Prostate gland (tissue), 2 donors: ENCODE measurements at places on chromosomes 3 and 15.

DNA sequence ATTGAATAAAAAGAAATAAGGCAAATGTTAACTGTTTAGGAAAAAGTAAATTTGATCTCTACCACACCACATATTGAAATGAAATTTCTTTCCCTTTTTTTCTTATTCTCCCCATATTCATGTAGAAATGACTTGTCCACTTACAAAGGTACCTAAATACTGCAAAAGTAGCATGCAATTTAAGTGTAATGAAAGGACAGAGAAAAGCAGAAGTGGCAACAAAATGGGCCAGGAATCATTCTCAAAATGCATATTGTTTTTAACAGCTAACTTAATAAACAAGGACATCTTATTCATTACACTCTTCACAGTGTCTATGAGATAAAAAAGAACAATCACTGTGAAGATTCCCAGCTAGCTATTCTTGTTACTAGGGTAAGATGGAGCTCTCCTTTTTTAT, 40.6 kb upstream of the FGF7 start:
- DNase-seq = no peak
- no peaks in the 10 kb centered on the region for H3K36me3 ChIP-seq
- H3K27ac ChIP-seq = no peak overlapping the region
- no peaks in the 10 kb centered on the region for H3K27me3 ChIP-seq

DNA sequence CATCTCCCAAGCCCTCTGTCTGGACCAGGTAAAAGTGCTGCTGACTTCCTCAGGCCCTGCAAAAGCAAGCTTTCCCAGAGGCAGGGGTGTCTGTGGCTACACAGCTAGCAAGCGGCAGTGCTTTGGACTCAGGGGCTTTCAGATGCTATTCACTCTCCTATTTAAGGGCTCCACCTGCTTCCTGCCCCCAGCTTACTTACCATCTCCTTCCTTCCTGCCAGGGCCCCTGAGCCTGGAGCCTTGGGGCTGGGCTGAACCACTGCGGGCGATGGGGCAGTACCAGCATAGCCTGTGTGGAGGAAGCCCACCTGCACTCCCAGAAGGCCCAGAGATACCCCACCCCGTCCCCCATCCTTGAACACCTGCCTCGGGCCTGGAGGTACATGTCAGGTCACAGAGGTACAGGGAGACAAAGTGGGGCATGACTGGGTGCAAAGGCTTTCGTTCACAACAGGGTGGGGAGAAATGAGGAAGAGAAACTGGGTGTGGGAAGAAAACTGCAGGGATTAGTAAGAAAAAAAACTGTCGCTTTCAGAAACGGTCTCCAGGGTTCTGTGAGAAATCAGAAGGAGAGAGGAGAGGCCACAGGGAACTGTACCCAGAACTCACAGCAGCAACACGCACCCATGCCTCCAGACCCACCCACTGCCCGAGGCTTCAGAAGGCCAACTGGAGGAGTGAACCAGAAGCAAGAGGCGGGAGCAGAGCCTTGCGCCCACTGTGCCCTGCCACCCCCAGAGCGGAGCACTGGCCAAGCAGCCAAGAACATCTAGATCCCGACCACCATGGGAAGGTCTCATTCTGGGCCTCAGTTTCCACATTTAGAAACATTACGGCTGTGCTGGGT, 49.5 kb downstream of the CCDC12 start:
- no peaks in the 10 kb centered on the region for H3K27me3 ChIP-seq
- DNase-seq = no peak
- H3K27ac ChIP-seq = no peak overlapping the region
- H3K36me3 ChIP-seq = peaks cover 5% of the 10 kb centered on the region
- H3K4me1 ChIP-seq = peaks cover 8% of the 10 kb centered on the region
- no peak overlapping the region for H3K4me3 ChIP-seq

DNA sequence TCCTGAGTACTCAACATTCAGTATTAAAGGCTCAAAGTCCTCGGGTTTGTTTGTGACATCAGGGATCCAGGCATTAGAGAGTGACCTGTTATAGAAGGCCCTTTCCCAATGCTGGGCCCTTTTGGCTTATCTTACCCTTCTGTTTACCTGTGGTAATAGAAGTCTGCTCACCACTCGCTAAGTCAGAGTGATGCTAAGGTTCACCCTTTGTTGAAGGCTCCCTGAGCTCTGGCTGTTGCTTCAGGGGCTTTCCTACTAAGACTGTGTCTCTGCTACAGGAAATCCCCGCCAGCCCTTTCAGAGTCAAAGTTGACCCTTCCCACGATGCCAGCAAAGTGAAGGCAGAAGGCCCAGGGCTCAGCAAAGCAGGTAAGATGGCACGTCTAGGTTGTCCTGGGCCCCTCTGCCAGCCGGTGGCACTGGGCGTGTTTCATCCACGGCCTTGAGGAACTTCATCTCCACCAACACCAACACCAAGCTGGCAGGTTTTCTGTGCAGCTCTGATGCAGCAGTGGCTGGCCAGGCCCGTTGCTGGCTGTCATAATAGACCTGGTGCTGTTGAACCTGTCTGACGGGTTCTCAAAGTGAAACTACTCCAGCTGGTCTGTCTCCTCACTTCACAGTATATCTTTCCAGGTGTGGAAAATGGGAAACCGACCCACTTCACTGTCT, 99.1 kb downstream of the DNASE1L3 start:
- no peaks in the 10 kb centered on the region for H3K27me3 ChIP-seq
- H3K4me1 ChIP-seq = peaks cover 17% of the 10 kb centered on the region
- H3K4me3 ChIP-seq = no peak overlapping the region
- H3K36me3 ChIP-seq = peaks cover 2% of the 10 kb centered on the region

DNA sequence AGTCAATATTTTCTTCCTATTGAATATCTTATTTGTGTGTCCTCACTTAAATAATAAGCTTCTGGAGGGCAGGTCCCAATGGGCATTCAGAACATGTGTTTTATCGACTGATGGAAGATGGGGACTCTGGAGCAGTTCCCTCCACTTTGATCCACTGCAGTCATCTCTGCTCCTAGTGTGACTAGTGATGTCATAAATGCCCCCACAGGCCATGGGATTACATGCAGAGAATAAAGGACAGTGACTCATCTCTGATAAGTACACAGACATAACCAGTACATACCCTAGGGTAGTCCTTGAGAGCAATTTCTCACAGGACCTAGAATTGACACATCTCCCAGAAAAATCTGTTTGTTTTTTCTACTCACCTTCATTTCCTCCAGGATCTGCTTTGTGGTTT, 49.4 kb upstream of the FMN1 start:
- no peak overlapping the region for H3K4me3 ChIP-seq
- DNase-seq = no peak
- H3K36me3 ChIP-seq = no peaks in the 10 kb centered on the region
- H3K27me3 ChIP-seq = no peaks in the 10 kb centered on the region
- no peaks in the 10 kb centered on the region for H3K4me1 ChIP-seq

GRCh38 chr3:73041537-73041936, 19.9 kb upstream of the EBLN2 start:
- no peaks in the 10 kb centered on the region for H3K36me3 ChIP-seq
- no peaks in the 10 kb centered on the region for H3K4me1 ChIP-seq
- H3K27ac ChIP-seq = no peak overlapping the region
